Activated effector memory CD4-positive, alpha-beta T cell treated with Interleukin-2 at 50 U/mL for 16 hours (primary cell): ENCODE measurements at places on chromosomes 12 and 14.

DNA sequence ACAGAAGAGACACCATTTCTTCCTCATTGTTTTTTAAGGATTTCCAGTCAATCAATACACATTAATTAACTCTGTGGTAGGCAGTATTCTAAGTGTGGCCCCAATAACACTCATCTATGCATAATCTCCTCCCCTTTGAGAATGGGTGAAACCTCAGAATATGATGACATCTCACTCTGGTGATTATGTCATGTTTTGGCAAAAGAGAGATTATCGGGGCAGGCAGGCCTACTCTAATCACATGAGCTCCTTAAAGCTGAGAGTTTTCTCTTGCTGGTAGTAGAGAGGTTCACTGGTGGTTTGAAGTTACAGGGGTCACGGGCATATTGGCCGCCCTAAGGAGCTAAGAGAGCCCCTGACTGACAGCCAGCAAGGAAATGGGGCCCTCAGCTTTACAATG is 7.1 kb upstream of the LGMN start:
- no peak for DNase-seq

- DNase-seq = no peak
These were observed 65.3 kb downstream of the PDE6H start for GRCh38 chr12:15038137-15038536.

DNA sequence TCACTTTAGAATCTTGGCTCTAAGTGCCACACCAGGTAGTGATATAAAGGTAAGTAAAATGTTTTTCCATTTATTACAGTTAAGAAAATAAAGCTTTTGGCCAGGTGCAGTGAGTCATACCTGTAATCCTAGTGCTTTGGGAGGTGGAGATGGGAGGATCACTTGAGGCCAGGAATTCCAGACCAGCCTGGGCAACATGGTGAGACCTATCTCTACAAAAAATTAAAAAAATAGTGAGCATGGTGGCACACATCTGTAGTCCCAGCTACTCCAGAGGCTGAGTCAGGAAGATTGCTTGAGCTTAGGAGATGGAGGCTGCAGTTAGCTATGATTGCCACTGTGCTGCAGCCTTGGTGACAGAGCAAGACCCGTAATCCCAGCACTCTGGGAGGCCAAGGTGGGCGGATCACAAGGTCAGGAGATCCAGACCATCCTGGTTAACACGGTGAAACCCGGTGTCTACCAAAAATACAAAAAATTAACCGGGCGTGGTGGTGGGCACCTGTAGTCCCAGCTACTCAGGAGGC is 5.0 kb downstream of the FANCM start:
- DNase-seq = no peak

DNA sequence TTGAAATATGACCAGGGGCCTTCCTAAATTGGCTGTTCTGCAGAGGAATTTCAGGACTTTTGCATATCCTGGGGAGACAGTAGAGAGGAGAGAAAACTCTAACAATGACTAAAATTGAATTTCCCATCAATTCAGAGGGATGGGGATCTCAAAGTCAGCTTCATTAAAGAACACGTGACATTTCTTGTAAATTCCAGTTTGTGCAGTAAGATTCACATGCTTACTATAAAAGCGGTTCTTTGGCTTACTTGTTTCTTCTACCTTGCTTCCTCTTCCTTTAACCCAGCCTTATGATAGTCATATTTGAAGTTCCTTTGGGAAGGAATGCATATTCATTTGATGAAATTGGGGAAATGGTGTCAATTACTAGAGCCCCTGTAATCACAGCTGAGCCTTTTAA is 143.7 kb upstream of the GZMB start:
- no peak for DNase-seq

- no peak for DNase-seq
These were observed 32.3 kb upstream of the INF2 start for GRCh38 chr14:104657101-104657524.

DNA sequence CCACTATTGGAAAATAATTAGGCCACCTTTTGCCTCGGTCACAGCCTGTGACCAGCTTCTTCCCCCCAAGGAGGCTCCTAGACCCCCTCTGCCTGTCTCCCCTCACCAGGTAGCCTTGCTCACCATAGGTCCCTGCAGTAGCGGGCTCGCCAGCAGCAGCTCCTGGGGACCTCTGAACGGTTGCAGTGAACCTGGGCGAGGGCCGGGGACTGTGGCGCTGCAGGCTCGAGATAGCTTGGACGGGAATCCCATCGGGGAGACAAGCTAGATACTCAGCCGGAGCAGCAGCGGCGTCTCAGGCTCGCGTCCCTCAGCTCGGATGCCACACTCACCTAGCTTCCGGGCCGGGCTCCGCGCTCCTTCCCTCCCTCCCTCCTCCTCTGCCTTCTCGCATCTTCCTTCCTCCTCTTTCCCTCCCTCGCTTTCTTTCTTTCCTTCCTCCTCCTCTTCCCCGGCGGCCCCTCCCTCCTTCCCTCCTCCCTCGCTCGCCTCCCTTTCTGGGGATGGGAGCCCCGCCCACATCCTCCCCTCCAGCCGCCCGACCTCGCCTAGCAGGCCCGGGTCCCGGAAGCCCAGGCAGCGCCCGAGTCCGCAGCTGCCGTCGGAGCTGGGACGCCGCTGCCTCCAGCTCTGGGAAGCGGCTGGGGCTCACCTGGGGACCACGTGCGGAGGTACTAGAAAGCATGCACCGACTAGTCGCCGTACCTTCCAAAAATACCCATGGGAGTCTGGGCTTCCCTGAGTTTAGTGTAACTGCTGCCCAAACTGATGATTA is at the start of gene BMP4:
Gene BMP4, minus strand, starts transcription at position 399 of the 775 bp plus-strand sequence. CDS start 4,603 bp downstream, outside the sequence.
- DNase-seq = no peak

GRCh38 chr12:102023343-102023930 is 38.4 kb downstream of the WASHC3 start:
- no peak for DNase-seq

DNA sequence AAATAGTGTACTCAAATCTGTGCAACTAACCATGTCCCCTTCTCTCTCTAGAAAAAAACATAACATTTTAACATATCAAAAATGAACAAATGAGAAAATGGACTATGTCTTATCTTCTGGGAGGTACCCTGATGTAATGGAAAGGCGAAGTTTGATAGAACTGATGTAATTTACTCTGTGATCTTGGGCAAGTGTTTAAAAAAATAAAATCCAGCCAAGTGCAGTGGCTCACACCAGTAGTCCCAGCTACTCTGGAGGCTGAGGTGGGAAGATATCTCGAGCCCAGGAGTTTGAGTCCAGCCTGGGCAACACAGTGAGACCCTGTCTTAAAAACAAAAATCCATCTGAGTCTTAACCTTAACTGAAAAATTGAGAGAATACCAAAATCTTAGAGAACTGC is 35.8 kb upstream of the CFL2 start:
- no peak for DNase-seq

- no peak for DNase-seq
These were observed 56.6 kb downstream of the PAX9 start for GRCh38 chr14:36718216-36718615.

GRCh38 chr12:120720234-120720986 is 5.2 kb upstream of the ACADS start:
- no peak for DNase-seq
